Esophagus squamous epithelium (tissue), 5 donors: ENCODE measurements at places on chromosomes 1 and 21. TPM values are rescaled to one million over a fixed set of nuclear protein-coding genes. Genes with fewer than 3 reads are reported as not detected.

NBL1 gene
- total RNA-seq: 67.8 TPM

DNA sequence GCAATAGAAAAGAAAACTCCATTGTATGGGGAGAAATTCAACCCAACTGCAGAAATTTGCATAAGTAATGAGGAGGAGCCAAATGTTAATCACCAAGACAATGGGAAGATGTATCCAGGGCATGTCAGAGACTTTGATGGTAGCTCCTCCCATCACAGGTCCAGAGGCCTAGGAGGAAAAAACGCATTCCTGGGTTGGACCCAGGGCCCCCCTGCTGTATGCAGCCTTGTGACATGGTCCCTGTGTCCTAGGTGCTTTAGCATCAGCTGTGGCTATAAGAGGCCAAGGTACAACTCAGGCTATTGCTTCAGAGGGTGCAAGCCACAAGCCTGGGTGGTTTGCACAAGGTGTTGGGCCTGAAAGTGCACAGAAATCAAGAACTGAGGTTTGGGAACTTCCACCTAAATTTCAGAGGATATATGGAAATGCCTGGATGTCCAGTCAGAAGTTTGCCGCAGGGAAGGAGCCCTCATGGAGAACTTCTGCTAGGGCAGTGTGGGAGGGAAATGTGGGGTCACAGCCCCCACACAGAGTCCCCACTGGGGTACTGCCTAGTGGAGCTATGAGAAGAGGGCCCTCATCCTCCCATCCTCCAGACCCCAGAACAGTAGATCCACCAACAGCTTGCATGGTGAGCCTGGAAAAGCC lies 162.3 kb downstream of the TGFB2 start:
- H3K27me3 ChIP-seq: no peaks in the 10 kb centered on the region
- H3K27ac ChIP-seq: no peak overlapping the region
- no peak for DNase-seq
- H3K4me3 ChIP-seq: no peak overlapping the region
- H3K36me3 ChIP-seq: no peaks in the 10 kb centered on the region

- H3K4me1 ChIP-seq: peaks cover 54% of the 10 kb centered on the region
- H3K36me3 ChIP-seq: peaks cover 6% of the 10 kb centered on the region
- H3K27ac ChIP-seq: peak overlapping the region; percentile 77
- DNase-seq: no peak
Measured at GRCh38 chr1:43708002-43708410, 670 bp downstream of the ST3GAL3 start.

- no peaks in the 10 kb centered on the region for H3K36me3 ChIP-seq
- H3K4me3 ChIP-seq: no peak overlapping the region
- no peak for DNase-seq
- peaks cover 70% of the 10 kb centered on the region for H3K4me1 ChIP-seq
- H3K27ac ChIP-seq: peak overlapping the region; percentile 94
- no peaks in the 10 kb centered on the region for H3K27me3 ChIP-seq
Measured at GRCh38 chr1:18951818-18952391, 4.6 kb downstream of the IFFO2 start.

DNA sequence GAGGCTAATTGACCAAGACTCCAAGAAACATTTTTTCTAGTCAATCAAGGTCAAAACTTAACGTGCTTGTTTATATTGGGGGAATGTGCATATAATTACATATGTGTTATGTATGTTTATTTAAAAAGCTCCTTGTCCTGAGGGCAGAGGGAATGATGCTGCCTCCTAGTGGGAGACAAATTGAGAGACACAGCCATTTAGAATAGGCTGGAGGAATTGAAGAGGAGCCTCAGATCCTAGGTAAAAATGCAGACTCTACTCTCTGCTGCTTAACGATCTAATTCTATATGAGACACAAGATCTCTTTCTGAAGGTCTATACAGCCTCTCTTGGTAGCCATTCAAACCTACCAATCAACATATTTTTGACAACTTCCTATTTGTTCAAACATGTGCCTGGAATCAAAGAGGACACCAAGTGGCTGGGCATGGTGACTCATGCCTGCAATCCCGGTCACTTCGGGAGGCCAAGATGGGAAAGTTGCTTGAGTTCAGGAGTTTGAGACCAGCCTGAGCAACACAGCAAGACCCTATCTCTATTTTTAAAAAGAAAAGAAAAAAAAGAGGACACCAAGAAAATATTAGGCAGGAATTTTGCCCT lies 136.6 kb upstream of the ZNF648 start:
- no peaks in the 10 kb centered on the region for H3K36me3 ChIP-seq
- no peak for DNase-seq
- H3K27me3 ChIP-seq: no peaks in the 10 kb centered on the region
